ENCODE measurements at places on chromosomes 11 and 22.

GRCh38 chr11:69272831-69273485, 21.0 kb upstream of the MYEOV start:
- DNase-seq, result no peak

DNA sequence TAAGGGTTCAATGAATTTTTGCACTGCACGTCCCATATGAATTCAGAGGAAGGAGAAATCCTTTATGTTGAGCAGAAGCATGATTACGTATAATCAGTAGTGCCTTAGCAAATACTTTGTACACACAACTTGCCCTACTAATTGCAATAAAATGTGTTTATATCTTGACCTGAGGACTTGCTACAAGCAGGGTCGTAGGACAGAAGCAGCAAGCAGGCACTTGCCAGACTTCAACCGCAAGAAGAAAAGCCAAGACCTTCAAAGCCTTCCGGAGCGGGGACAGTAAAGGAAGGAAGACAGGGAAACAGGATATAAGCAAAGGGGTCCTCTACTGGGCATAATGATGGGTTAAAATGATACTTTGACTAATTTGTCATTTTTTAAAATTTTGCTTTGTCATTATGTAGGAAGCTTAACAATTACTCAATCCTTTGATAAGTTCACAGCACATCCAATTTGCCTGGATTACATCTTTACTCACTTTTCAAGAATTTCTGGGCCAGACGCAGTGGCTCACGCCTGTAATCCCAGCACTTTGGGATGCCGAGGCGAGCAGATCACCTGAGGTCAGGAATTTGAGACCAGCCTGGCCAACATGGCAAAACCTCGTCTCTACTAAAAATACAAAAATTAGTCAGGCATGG, 23.2 kb upstream of the UBASH3B start:
- DNase-seq, result no peak

GRCh38 chr22:23113067-23113846, 28.5 kb downstream of the RSPH14 start:
- DNase-seq, result peak; percentile 95

GRCh38 chr11:134529212-134530096, 117.4 kb upstream of the B3GAT1 start:
- DNase-seq, result no peak

DNA sequence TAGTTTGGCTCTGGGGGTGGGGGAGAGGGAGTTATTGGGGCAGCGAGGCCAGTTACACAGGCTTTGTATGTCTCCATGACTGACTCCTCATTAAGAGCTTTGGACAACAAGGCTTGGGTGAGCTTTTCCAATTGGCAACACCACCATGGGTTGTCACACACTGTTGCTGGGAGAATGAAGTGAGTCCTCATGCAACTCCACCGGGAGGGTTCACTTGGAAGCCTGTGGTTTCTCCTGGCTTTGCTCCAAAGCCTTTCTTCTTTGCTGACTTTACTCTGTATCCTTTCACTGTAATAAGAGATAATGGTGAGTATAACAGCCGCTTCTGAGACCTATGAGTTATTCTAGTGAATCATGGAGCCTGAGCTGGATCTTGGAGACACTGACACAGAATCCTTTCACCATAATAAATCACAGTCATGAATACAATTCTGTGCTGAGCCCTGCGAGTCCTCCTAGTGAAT, 24.9 kb downstream of the EIF3F start:
- no peak for DNase-seq

DNA sequence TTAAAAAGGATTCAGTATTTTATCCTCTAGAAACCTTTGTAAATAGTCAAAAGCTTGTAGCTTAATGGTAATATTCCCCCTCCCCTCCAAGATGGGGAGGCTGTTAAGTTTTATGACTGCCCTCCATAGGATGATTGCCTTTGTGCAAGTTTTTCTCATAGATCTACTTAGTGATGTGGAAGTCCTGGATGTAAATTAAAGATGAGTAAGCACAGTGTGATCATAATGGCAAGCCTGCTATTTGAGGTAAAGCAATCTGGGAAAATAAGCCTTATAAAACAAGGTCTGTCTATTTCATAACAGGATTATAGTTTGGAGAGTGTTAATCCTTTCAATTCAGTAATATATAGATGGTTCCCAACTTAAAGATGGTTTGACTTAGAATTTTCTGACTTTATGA, 216.3 kb downstream of the DDX10 start:
- no peak for DNase-seq

DNA sequence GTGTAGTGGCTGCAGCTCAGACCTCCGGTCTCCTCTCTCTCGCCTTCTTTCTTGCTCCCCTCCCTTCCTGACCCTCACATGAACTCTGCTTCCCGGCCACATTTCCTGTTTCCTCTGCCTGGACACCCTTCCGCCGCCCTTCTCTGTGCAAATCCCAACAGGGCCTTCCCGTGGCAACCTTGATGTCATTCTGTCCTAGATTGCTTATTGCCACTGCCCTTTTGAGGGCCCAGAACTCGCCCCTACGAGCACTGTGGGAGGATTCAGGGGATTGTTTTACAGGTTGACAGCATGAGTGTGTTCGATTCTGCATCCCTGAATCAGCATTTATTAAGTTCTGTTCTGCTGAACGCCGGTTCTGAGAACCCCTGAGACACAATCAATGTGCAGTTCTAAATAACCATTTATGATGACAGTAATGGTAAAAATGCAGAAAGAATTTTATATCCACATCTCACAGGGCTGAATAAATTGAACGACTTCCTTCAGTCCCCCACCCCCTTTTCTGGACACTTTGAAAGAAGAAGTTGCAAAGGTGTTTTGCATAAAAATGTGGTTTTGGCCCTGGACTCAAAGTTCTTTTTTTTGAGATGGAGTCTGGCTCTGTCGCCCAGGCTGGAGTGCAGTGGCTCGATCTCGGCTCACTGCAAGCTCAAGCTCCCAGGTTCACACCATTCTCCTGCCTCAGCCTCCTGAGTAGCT, 6.4 kb downstream of the BATF2 start:
- DNase-seq, result no peak

GRCh38 chr22:23200898-23201297, 20.6 kb downstream of the BCR start:
- DNase-seq, result no peak

DNA sequence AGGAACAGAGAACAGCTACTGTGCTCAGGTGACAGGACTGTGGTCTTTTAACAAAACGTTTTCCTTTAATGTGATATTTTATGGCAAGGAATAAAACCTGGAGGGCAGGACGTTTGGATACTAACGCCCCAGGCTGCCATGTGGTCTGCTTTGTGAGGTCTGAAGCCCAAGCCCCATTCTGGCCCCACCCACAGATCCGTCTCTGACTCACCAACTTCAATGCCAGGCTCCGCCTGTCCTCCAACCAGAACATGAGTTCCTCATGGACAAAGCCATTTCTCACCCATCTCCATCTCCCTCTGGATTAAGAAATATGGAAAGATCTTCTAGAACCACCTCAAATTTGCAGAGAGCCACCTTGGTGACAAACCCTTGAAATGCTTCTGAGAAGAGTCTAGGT, 148.8 kb downstream of the CRYBB2 start:
- peak; percentile 78 for DNase-seq

All from BE2C (cell line).